Stimulated activated CD8-positive, alpha-beta memory T cell treated with anti-CD3 and anti-CD28 coated beads, Interleukin-2, amount 100 ng/mL, for 1 hour (primary cell): ENCODE measurements at places on chromosomes 2 and 18.

DNA sequence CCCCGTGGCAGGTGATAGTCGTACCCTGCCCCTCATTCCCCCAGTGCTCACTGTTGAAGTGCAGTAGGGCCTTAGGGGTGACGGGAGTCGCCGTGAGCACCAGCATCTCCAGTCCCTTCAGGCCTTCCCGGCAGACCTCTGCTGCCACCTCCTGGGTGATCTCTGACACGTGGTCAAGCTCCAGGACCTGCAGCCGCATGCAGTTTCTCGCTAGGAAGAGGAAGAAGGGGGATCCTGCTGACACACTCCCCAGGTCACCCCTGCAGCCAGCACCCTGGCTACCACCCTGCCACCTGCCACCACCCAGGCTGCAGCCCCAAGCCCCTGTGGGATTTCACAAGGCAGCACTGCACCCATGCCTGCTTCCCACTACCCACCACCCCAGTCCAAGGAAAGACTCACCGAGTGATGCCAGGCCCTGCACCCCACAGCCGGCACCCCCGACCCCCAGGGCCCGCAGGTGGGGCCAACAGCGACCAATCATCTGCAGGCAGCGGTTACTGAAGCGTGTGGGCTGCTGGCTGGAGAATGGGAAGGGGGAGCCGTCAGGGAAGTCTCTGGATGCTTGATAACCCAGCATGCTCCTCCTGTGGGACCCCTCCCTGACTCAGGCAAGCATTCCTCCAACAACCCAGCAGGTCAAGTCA lies 23.8 kb downstream of the FBXO41 start:
- no peak for DNase-seq

GRCh38 chr2:198137733-198138132 lies 333.3 kb downstream of the PLCL1 start:
- no peak for DNase-seq

DNA sequence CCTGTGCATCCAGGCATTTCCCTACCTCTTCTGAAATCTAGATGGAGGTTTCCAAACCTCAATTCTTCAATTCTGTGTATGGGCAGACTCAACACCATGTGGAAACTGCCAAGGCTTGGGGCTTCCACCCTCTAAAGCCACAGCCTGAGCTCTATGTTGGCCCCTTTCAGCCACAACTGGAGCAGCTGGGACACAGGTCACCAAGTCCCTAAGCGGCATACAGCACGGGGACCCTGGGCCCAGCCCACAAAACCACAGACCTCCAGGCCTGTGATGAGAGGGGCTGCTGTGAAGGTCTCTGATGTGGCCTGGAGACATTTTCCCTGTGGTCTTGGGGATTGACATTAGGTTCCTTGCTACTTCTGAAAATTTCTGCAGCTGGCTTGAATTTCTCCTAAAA lies 255.4 kb downstream of the TDRD15 start:
- DNase-seq, result no peak

GRCh38 chr18:76274468-76275289 lies 220.4 kb downstream of the ZNF516 start:
- no peak for DNase-seq

DNA sequence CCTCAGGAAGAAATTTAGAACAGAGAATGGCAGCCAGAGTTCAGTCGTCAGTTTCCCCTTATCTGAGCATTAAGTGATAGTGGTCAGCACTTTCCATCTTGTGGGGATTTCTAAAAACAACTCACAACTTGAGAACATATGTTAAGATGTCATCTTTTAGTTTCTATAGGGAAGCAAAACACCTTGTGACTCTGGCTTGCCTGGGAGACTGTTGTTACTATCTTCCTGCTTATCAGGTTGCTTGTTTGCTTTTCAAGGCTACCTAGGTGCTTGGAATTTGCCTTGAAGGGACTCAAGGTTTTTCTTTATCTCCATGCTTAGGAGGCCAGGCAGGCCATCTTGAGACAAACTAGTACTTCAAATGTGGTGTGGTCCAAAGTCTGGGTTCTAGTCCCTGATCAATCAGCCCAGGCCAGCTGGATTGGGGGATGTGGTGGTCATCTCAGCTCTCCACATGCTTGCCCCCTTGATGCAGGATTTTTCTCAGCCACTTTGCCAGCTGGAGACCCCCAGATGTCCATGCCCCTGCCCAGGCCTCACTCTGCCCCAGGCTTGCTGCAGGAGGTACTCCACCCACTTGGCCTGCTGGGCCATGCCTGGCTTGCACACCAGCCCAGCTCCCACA lies 125.9 kb downstream of the LYPD1 start:
- DNase-seq, result no peak

DNA sequence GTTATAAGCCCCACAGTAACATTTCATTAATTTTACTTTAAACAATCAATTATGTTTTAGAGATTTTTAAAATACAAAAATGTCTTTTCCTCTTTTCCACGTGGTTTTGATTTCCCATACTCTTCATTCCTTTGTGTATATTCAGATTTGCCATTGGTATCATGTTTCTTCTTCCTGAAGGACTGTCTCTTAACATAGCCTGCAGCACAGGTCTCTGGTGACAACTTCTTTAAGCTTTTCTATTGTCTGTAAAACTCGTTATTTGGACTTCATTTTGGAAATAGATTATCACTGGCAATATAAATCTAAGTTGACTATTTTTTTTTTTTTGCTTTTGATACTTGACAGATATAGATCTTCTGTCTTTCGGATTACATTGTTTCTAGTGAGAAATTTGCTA lies 115.2 kb upstream of the KLHL29 start:
- DNase-seq, result no peak

DNA sequence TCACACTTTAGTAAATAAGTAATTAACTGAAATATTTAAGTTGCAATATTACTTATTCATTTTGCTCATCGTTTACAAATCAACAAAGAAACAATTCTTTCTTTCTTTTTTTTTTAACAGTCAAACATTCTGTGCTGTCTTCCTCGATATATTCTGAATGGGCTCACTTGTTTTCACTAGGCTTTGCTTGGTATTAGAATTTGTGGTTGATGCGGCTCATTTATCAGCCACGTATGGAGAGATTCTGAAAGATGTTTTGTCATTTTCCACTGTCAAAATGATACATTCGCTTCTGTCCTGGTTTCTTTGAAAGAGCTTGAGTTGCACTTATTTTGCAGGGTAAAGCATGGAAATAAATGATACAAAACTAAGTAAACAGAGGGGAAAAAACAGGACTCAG lies 323.7 kb downstream of the LRRTM1 start:
- no peak for DNase-seq
